ENCODE measurements at places on chromosomes 13 and 19.

GRCh38 chr13:72164811-72165210 lies 297.8 kb upstream of the DACH1 start:
- no peak for DNase-seq

DNA sequence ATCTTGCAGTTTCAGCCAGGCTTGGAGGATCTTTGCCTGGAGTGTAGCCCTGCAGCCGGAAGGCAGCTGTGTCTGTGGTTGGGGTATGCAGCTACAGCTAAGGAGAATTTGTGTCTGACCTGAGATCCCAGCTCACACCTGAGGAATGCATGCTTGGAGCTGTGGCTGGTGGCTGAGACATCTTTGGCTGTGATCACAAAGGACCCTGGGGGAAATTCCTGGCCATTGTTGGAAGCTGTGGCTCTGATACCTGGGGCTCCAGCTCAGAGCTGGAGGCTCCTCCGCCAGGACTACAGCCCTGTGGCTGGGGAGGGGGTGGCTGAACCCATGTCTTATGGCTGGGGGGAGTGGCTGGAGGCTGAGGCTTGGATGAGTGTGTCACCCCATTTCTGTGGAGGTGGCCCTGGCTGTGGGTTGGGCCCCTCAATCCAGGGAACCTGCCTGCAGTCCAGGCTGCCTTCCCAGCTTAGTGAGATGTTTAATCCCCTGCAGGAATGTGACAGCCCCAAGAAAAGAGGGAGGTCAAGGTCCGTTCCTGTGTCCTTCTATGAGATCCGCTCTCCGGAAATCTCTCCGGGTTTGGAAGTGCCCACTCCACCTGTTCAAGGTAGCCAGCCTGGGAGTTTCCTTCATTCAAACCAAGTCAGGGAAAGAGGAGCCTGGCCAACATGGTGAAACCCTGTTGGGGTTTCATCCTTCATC lies 27.6 kb downstream of the ARHGEF18 start:
- DNase-seq: no peak

GRCh38 chr19:51079481-51080110 lies 3.1 kb downstream of the KLK14 start:
- DNase-seq: no peak

- peak; percentile 57 for DNase-seq
Observed at GRCh38 chr13:46831588-46832194, 34.7 kb upstream of the ESD start.

- DNase-seq: no peak
Observed at GRCh38 chr13:46782691-46783090, 14.3 kb downstream of the ESD start.

DNA sequence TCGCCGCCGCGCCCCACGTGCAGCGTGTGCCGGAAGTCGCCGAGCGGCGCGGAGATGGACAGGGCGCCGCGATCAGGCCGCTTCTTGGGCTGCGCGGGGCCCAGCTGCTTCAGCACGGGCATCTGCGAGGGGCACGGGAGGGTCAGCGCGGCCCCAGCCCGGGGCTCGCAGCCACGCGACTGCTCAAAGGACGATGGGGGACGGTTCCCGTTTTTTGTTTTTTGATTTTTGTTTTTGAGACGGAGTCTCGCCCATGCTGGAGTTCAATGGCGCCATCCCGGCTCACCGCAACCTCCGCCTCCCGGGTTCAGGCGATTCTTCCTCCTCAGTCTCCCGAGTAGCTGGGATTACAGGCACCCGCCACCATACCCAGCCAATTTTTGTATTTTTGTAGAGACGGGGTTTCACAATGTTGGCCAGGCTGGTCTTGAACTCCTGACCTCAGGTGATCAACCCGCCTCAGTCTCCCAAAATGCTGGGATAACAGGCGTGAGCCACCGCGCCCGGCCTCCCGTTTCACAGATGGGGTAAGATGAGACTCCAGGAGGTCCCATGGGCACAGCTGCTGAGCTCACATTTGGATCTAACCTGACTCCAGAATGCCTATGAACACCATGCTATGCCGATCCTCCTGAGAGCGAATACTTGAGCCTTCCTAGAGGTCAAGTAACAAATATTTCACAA lies 2.0 kb upstream of the LENG9 start:
- DNase-seq: no peak

DNA sequence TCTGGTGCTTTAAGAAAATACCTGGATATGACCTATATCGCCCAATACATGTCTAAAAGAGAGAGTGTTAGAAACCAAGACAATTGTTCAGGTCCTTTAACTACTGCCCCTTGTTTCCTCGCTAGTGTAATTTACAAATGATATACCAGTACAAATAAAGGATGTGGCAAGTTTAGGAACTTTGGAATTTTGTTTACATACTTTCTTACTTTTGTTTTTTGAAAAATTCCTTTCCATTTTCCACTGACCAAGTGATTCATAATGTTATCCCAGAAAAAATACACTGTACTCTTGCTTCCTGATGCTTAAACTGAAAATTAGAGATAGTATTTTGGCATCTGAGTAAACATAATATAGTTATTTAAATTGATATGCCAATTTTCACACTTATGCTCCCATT lies 96.8 kb upstream of the CSNK1A1L start:
- peak; percentile 49 for DNase-seq

GRCh38 chr19:42224940-42225717 lies 5.0 kb downstream of the ZNF526 start:
- DNase-seq: no peak

DNA sequence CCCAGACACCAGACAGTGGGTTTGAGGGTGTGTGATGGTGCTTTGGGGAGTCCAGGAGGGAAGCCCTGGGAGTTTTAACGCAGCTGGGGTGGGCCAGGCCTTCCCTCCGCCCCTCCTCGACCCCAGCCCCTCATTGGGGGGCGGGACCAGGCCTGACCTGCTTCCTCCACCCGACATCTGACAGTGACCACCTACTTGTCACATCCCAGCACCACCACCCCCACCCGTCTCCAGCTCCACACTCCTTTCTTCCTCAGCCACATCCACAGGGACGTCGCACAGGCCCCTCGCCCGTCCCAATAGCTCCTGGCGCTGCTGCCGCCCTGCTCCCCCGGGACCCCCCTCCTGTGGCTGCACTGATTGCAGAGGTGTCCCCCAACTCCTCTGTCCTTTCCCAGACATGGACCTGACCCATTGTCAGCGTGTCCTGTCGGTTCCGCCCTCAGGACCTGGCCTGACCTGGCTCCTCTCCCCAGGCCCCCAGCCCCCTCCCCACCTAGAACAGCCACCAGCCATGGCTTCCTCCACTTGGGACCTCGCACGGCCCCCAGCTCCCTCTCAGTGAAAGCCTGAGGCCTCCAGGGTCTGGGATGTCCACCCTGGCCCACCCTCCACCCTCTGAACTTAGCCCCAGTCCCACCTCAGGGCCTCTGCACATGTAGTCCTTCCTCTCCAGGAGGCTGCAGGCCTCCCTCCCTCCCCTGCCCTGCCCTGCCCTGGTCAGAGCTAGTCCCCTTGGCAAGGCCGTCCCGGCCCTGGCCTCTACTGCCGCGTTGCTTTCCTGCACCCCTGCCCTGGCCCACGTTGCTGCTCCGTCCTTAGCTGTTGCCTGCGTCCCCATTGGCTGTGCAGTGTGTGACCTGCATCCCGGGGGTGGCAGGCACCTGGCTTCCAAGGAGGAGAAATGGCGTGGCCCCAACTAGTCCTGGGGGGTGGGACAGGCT lies 30.4 kb downstream of the COMP start:
- DNase-seq: no peak

DNA sequence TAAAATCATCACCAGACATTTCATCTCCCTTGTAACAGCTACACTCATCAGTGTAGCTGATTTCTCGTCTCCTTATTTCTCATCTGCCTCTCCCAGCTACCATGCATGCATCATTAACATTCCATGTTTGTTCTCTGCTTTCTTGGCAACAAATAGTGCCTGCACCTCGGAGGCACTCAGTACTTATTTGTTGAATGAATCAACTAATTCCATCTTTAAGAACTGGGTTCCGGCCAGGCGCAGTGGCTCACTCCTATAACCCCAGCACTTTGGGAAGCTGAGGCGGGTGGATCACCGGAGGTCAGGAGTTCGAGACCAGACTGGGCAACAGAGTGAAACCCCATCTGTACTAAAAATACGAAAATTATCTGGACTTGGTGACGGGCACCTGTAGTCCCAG lies 63.9 kb upstream of the GTF3A start:
- DNase-seq: no peak
